ENCODE measurements at places on chromosomes 11 and 22.

- DNase-seq = no peak
Measured at GRCh38 chr11:2347308-2347830, 29.7 kb upstream of the CD81 start.

- DNase-seq = no peak
Measured at GRCh38 chr11:80473562-80473961, 1032.7 kb upstream of the TENM4 start.

- no peak for DNase-seq
Measured at GRCh38 chr11:125315079-125315740, 150.7 kb downstream of the PKNOX2 start.

- DNase-seq = no peak
Measured at GRCh38 chr11:114472661-114473060, 33.4 kb downstream of the REXO2 start.

DNA sequence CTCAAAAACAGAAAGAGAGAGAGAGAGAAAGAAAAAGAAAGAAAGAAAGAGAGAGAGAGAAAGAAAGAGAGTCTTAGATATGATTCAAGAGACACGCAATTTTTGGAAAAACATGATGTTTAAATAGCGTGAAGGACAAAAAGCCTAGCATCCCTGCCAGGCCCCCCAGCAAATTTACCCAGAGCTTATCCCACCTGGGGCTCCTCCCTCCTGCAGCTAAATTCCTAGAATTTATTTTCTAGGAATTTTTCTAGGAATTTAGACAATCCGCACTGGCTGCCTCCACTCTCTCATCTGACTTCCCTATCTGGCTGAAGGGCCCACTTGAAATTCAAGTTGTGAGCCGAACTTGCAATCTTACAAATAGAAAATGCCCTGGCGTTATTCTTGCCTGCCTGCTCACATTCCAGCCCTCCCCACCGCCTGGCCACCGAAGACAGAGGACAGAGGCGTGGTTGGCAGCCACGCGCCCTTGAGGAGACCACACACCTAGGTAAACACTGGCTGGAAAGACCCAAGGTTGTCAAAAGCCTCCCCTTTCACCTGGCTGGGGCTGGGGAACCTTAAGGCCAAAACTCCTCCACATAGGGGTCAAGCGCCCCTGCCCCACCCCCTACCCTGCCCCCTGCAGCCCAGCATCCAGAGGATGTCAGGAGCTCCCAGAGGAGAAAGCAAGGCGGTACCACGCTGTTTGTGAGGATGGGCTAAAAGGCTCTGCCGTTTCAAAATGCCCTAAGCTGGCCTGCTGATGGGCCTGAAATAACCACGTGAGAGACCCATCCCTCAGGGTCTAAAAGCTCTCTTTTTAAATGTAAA is 42.2 kb downstream of the AHNAK start:
- DNase-seq = no peak

DNA sequence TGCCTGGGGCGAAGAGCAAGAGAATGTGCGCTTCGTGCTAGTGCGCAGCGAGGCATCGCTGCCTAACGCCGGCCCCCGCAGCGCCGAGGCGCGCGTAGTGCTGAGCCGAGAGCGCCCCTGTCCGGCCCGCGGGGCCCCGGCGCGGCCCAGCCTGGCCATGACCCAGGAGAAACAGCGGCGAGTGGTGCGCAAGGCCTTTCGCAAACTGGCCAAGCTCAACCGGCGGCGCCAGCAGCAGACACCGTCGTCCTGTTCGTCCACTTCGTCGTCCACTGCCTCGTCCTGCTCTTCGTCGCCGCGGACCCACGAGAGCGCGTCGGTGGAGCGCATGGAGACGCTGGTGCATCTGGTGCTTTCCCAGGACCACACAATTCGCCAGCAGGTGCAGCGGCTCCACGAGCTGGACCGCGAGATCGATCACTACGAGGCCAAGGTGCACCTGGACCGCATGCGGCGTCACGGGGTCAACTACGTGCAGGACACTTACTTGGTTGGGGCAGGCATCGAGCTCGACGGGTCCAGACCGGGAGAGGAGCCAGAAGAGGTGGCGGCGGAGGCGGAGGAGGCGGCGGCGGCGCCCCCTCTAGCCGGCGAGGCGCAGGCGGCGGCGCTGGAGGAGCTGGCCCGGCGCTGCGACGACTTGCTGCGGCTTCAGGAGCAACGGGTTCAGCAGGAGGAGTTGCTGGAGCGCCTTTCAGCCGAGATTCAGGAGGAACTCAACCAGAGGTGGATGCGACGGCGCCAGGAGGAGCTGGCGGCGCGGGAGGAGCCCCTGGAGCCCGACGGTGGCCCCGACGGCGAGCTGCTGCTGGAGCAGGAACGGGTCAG is 1.0 kb downstream of the RASSF10 start:
- peak; percentile 72 for DNase-seq

GRCh38 chr11:125373426-125374391 is 122.4 kb downstream of the FEZ1 start:
- no peak for DNase-seq

- DNase-seq = no peak
Measured at GRCh38 chr11:127106938-127107337, 106.4 kb upstream of the KIRREL3 start.

- no peak for DNase-seq
Measured at GRCh38 chr11:14973621-14974514, 1.7 kb upstream of the CALCA start.

GRCh38 chr11:129768356-129768755 is 47.3 kb upstream of the TMEM45B start:
- no peak for DNase-seq

- DNase-seq = no peak
Measured at GRCh38 chr11:115421992-115422689, 82.1 kb downstream of the CADM1 start.

- DNase-seq = no peak
Measured at GRCh38 chr11:70324376-70325115, 54.1 kb downstream of the PPFIA1 start.

DNA sequence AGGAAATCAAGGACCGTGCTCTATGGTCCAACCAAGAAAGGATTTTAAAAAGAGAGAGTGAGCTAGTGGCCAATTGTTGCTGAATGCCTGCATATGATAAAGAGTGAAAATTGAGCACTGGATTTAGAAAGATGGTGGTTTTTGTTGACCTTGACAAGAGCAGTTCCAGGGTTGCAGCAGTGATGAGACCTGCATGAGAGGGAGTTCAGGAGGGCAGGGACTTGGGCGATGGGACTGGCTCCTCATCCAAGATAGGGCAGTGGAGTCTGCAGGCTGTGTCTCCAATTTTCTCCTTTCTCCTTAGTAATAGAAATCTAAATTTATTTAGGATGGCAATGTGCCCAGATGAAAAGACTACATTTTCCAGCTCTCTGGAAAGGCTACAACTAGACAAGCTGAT is 94.0 kb upstream of the B3GAT1 start:
- DNase-seq = no peak

GRCh38 chr22:36220451-36220921 is 18.8 kb downstream of the APOL2 start:
- no peak for DNase-seq

DNA sequence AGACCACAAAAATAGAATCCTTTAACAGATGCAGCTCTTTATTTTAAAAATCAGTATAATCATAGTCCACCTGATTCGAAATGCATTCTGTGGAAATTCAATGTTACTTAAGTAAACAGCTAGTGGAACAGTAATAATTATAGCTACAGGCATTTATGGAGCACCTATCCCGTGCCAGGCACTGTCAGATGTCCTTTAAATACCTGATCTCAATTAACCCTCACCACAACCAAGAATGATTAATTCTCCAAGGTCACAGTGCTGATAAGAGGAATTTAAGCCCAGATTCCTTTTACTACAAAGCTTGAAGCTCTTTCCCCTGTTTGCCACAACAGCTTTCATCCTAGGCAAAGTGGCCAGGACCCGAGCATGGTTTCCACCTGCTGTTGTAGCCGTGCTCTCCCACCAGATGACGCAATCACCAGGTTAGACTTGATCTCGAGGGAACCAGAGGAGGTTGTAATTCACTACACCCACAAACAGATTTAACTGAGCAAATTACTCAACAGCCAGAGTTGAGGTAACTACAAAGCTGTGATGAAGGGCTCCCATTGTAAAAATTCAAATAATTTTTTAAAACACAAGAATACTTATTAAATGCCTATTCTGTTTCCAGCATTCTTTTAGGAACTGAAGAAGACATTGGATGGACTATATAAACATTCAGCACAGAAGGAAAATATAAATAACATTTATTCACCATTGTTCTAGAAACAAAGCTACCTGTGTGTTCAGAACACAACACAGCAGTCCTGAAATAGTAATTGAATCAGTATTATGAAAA is 10.3 kb downstream of the PRDM10 start:
- no peak for DNase-seq

- DNase-seq = no peak
Measured at GRCh38 chr22:49655168-49655812, 172.4 kb downstream of the BRD1 start.

DNA sequence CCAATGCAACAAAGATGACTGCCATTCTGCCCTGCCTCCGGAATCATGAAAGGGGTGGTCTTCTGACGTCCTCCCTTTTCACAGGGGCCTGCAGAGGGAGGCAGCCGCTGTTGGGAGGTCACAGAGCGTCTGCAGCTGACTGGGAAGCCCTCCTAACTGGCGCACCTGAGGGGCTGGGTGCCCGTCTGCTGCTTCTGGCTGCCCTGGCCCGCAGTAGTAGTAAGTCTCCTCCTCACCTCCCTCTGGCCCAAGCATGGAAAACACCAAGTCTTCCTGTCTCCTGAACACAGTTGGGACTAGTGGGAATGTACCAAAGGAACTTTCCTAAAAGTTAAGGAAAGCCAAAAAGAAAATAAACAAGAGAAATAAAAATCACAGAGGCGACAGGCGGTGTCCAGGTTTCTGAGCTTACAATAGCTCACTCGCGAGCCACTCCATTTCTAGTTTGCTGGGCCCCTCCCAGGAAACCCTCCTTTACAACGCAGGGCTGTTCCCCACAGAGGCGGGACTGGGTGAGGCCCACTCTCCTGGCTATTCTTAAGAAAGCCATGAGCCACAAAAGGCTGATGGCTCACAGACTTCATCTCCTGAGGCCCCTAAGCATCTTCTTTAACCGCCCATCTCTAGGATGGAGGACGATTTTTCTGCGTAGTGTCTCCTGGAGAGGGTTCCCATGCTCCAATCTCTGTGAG is 37.0 kb upstream of the CECR2 start:
- no peak for DNase-seq

DNA sequence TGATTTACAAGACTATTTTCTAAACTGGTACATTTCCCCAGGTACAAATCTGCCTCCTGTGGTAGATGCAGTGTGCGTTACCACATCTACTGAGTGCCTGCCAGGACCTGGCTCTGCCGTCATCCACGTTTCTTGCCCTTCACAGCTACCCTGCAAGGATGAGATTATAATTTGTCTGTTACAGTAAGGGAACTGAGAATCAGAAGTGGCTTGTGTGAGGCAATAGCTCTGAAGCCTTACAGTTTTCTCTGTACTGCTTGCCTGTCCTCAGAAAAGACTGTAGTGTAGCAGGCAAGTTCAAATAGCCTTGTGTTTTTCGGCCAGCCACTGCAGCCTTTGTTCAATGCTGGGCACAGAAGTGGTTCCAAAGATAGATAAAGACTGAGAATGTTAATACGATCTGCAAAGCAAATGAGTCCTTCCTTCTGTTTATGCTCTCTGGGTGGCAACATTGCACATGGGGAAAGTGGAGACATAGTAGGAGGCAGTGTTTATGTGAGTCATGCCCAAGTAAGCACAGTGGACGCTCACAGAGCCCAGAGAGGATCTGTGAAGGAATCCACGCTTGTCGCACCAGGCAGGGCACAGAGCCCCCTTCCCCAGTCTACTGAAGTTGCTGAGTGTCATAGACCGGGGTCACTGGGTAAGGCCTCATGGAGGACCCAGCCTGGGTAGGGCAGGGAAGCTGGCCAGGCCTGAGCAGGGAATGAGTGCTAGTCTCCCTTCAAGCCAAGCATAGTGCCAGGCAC is 49.1 kb downstream of the MICAL2 start:
- DNase-seq = no peak

- no peak for DNase-seq
Measured at GRCh38 chr11:106101819-106102218, 24.4 kb downstream of the AASDHPPT start.

DNA sequence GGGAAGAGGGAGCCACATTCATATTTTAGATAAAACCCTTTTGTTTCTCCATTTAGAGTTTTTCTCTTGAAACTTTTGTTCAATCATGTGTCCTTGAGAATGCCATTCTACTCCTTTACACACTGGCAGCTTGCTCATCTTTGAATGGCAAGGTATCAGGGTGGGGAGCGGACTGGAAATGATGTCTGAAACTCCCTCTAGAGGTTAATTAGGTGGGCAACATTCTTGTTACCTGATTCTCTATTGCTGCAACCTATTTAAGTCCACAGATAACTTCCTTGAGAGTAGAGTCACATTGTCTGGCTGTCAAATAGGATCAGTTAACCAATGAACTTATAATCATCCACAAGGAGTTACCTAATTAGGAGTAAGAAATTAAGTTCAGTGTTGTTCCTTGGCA is 533.6 kb upstream of the API5 start:
- DNase-seq = no peak

Measured in type B pancreatic cell (in vitro differentiated cells).